Stimulated activated CD4-positive, alpha-beta T cell treated with anti-CD3 and anti-CD28 coated beads, TNF-alpha, amount 100 ng/mL, for 1 hour (primary cell): ENCODE measurements at places on chromosomes 12 and 14.

DNA sequence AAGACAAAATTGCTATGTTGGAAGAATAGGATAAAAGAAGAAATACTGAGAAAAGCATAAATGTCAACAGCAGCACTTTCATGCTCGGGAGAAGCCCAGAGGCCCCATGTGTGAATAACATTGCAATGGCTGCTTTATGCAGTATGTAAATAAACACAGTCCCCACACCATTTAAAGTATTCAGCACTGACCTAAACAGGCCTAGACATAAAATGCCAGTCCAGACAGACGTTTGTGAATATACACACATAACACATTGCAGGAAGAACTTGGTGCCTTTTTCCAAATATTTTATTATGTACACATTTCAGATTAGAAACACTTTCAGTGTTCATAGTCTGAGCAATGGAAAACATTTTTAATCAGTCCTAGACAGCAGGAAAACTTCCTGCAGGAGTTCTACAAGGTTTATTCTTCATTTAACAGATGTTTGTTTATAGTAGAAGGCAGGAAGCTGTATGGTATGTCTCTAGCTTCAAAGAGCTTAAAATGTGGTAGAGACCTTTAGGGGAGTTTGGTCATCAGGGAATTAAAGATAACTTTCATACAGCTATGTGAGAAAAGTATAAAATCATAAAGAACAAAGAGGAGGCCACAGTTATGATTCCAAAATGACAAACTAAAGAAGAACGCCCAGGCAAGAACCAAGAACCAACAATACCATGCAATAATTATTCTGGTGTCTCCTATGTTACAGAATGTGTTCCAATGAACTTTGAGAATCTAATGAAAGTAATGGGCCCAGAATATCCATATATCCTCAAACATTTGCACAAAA, 30.6 kb upstream of the SLC38A2 start:
- DNase-seq = no peak

GRCh38 chr14:92380582-92380981, 57.6 kb downstream of the SLC24A4 start:
- no peak for DNase-seq

DNA sequence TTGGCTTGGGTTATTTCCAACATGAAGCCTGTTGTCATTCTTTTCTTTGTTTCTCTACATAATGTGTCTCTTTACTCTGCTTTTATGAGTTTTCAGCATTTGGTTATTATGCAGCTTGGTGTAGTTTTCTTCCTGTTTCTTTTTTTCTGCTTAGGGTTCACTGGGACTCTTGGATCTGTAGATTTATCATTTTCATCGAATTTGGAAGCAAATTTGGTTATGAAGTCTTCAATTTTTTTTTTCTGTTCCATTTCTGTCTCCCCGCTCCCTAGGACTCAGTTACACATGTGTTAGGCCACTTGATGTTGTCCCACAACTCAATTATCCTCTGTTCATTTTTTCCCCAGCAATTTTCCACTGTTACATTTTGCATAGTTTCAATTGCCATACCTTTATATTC, 13.8 kb upstream of the BEGAIN start:
- DNase-seq = no peak

- no peak for DNase-seq
These were observed 55.2 kb downstream of the RASSF3 start for GRCh38 chr12:64665514-64665913.

- no peak for DNase-seq
These were observed 13.7 kb upstream of the PRPF39 start for GRCh38 chr14:45070215-45070614.

DNA sequence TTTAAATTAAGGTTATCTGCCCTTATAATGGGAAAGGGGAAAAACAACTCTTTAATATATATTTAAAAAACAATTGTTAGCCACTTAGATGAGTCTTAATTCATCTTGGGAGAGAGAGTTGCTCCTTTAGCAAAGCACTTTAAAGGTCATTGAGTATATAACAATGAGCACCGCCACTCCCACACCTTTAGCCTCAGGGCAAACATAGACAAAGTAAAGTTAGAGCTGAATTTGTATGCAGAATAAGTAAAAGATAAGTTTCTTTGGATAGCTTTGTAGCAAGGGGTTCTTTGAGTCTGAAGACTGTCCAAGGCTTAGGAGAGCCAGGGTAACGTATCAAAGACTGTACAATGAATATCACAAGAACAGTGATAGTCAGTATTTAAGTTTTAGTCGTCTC, 728.8 kb upstream of the LMO3 start:
- no peak for DNase-seq

GRCh38 chr12:60475825-60476224, 880.0 kb downstream of the SLC16A7 start:
- DNase-seq = no peak

DNA sequence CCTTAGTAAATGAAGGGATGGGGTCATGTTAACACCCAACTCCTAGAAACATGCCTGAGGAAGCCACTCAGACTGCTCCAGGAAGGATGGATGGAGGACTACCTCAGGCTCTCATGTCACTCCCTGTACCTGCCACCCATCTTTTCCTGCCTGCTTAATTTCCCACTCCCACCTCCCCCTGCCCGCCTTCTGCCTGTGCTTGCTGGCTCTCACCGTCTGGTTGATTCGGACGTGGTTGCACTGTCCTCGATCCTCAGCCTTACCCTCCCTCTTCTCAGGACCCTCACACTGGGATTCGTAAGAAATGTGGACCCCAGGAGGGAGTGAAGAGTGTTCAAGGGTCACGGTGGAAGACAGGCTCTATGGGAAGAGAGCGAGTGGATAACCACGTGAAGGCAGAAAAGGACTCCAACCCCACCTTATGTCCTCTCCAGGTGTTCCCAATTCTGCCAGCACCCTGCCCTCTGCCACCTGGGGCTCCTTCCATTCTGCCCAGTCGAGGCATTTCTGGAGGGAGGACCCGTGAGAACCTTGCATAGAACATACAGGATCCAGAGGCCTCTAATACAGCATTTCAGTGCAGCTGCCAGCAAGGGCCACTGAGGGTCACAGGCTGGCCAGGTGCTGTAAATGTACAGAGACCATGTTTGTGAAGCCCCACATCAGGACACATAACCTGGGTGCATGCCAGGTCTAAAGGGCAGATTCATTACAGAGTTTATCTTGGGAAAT, 12.9 kb downstream of the ITGB7 start:
- no peak for DNase-seq

DNA sequence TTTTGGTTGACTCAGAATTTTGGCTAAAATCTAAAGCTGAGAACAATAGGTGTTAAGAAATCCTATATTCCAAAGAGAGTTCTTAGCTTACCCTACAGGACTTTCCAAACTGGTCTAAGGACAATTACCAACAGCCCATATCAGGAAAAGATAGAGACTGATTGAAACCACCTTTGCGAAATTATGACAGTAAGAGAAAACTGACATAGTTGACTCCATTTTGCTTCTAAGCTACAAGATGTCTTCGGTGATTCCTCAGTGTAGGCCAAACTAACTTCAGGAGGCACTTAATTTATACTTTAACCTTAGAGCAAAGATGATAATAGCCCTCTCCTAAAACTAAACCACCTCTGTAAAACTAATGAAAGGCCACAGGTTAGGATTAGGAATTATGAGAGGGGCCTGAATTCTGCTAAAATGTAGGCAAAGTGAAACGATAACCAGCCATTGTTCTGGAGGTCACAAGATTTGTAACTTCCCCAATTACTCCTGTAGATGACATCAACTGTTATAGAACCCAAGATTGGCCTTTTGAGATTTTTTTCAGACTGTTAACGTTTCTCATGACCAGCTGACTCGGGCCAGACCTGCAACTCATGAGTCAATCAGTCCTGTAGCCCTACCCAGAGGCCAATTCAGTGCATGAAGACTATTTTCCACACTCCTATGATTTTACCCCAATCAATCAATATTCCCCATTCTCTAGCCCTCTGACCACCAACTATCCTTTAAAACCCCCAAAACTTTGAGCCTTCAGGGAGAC, 43.0 kb downstream of the KLRG1 start:
- DNase-seq = no peak

DNA sequence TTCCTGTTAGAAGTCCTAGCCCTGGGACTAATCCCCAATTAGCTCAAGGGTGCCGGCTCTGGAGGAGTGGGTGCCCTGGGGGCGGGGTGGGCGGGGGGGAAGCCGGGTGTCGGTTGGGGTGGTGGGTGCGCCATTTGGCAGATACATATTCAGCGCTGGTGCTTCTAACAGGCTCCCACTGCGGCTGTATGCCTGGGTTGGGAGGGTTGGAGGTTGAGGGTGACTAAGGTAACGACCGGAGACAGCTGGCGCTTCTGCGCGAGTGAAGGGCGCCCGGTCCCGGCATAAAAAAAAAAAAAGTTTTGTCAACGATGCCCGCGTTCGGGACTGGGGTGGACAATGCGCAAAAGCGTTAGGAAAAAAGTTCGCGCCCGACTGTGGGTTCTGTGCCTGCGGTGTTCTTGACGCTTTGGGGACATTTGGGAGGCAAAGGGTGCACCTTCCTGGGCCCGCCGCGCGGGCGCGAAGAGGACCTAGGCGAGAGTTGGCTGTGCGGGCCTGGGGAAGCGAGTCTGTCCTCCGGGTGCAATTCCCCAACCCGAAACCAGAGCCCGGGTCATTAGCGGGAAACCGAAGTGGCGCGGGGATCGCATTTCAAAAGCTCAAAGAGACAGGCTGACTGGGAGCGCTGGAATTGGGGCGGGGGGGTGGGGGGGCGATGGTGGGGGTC, 19.2 kb downstream of the TBX3 start:
- no peak for DNase-seq

GRCh38 chr14:79417961-79418360, 793.3 kb downstream of the DIO2 start:
- no peak for DNase-seq

DNA sequence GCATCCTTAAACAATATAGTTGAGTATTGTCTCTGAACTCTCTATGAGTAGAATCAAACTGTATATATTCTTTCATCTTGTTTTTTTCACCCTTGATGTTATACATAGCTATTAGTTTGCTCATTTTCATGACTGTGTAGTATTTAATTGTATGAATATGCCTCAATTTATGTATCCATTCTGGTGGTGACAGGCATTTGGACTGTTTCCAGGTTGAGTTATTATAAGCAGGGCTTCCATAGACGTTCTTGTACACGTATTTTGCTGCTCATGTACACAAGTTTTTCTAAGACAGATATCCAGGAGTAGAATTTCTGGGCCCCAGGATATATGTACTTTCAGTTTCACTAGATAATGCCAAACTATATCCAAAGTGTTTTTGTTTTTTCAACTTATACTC, 211.4 kb downstream of the NTF3 start:
- DNase-seq = no peak

- no peak for DNase-seq
These were observed 43.0 kb downstream of the NCOR2 start for GRCh38 chr12:124524231-124524925.

DNA sequence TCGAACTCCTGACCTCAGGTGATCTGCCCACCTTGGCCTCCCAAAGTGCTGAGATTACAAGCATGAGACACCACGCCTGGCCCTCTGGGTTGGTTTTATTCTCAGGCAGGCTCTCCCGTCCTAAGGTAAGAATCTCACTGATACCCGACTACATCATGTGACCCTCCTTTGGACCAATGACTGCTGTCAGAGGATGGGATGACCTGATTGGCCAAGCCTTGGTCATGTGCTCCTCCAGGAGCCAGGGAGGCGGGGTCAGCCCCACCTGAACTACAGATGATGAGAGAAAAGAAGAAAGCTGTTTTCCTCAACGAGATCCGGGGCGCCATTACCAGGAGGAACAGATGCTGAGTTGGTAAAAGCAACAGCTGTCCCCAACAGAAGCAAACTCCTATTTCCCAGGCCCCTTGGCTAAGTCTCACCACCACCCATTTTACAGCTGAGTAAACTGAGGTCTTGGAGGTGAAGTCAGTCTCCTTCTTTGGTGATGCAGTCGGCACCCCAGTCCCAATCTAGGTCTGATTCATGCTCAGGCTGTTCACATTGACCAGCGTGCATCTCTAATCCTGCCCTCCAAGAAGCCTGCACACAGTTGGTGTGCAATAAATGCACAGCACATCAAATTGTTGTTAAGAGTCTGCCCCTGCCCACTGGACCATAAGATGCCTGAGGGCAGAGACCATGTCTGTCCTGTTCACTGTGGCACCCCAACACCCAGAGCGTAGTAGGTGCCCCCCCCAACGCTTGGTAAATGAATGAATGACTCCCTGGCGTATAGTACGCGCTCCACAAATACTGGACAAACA, 118.8 kb downstream of the SCARB1 start:
- DNase-seq = no peak

GRCh38 chr14:75380656-75381055, 47.2 kb upstream of the JDP2 start:
- no peak for DNase-seq

DNA sequence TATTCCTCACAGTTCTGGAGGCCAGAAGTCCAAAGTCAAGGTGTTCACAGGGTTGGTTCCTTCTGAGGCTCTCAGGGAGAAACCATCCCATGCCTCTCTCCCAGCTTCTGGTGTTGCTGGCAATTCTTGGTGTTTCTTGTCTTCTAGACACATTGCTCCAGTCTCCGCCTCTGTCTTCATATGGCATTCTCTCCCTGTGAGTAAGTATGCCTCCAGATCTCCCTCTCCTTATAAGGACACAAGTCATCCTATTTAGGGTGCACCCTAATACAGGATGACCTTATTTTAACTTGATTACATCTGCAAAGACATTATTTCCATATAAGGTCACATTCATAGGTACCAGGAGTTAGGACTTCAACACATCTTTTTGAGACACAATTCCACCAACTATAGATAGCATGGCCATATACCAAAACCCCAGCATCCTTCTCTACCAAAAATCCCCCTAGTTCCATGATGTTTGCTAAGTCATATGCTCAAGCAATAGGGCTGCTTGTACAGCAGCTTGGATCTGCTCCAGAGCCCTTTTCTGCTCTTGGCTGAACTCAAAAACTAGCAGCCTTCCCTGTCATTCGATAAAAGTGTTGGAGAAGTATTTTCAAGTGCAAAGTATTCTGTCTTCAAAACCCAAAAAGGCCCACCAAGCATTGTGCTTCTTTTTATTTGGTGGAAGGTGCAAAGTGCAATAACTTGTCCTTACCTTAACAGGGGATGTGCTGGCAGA, 79.2 kb upstream of the CMKLR1 start:
- no peak for DNase-seq

DNA sequence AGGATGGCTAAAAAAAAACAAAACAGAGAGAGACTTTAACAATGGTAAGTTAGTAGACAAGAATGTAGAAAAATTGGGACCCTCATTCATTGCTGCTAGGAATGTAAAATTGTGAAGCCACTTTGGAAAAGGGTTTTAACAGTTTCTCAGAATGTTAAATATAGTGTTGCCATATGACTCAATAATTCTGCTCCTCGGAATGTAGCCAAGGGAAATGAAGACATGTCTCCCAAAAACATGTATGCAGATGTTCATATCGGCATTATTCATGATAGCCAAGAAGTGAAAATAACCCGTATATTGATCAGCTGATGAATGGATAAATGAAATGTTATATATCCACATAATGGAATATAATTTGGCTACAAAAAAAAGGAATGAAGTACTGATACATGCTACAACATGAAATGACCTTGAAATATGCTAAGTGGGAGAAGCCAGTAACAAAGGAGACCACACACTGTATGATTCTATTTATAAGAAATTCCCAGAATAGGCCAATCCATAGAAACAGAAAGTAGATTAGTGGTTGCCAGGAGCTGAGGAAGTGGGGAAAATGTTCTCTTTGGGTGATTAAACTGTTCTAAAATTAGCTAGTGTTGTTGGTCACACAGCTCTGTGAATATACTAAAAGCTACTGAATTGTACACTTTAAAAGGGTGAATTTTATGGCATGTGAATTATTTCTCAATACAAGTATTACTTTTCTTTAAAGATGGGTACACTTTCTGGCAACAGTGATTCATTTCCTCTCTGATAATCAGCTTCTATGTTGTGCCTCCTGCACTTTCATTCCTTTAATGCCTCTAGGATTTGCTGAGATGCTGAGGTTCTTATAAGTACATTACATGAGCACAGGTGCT, 132.5 kb downstream of the DAAM1 start:
- DNase-seq = no peak

GRCh38 chr14:89983375-89983774, 27.6 kb downstream of the TDP1 start:
- DNase-seq = no peak
